ENCODE measurements at places on chromosomes 7 and 10.
A peak's percentile ranks its signal among the peaks of the same experiment; 100 is the strongest.

DNA sequence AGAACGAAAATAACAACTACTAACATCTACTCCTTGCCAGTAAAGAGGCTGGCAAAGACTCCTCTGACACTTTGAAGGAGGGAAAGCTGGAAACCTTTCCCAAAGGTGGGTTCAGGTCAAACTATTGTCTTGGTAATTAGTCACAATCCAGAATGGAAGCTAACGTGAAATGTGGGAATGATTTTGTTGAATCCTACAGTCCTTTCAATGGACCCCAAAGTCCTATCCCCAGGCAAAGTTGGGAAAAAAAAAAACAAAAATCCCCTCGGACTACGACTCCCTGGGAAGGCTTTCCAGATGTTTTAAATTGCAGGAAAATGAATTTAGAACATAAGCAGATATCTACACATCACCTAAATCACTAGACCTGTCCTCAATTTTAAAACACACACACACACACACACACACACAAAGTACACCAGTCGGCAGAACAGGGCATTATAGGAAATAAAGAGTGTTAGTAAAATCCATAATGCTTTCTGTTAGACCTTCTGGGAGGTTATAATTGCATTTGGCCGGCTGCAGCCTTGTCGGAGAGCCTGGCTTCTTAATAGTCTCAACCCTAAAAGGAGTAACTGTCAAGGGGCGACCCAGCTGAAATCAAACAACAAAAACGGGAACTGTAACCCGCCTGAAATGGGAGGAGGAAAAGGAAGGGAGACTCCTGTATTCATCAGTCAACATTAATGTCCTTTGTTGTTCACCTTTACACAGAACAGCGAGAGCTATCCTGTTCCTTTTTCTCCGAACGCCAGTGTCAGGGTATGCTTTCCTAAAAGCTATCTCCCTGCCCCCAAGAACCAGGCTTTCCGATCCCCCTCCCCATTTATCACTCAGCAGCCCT is 1.5 kb downstream of the DOCK4 start:
- DNase-seq = no peak

GRCh38 chr7:118182593-118183427 is 1.2 kb upstream of the LSM8 start:
- no peak for DNase-seq

- no peak for DNase-seq
These were observed 64.0 kb downstream of the CDK14 start for GRCh38 chr7:90660100-90660499.

DNA sequence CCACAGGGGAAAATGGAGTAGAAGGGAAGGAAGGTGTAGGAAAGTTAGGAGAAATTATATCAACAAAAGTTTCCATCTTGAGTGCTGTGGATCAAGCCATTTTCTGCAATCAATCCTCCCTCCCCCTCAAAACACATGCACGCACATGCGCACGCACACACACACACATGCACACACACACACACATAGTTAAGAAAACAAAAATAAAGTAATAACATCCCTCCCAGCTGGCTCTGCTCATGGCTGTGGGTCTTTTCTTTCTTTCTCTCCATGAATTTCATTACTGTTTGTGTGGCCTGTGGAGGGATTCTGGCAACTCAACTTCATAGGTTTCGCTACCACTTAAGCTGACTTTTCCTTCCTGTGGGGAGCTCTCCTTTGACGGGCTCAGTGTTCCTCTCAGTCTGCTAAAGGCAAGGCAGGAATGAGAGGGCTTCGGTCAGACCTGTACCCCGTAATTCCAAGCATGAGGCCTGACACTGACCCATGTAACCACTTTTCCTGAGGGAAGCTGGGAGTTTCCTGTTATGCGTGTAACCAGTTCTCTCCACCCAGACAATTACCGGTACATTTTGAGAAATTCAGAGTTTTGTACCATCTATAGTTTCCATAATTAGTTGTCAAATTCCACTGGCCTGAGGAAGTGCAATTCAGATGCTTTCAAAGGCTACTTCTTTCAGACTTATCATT is 79.8 kb downstream of the ZNF92 start:
- no peak for DNase-seq

DNA sequence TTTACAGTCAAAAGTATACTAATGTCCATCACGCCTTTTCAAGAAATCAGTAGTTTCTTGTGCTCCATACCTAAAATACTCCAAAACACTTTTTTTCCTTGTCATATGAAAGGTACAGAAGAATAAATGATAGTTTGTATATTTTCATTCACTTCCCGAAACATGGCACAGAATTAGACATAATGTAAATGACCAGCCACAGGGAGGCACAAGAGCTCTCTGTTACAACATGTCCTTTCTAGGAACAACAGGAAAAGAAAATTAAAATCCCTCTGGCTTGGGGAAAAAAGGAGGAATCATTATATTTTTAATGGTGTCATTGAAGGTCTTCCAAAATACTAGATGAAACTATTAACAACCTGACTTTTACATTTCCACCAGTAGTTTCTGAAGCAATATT is 331.2 kb downstream of the ACTR3B start:
- no peak for DNase-seq

DNA sequence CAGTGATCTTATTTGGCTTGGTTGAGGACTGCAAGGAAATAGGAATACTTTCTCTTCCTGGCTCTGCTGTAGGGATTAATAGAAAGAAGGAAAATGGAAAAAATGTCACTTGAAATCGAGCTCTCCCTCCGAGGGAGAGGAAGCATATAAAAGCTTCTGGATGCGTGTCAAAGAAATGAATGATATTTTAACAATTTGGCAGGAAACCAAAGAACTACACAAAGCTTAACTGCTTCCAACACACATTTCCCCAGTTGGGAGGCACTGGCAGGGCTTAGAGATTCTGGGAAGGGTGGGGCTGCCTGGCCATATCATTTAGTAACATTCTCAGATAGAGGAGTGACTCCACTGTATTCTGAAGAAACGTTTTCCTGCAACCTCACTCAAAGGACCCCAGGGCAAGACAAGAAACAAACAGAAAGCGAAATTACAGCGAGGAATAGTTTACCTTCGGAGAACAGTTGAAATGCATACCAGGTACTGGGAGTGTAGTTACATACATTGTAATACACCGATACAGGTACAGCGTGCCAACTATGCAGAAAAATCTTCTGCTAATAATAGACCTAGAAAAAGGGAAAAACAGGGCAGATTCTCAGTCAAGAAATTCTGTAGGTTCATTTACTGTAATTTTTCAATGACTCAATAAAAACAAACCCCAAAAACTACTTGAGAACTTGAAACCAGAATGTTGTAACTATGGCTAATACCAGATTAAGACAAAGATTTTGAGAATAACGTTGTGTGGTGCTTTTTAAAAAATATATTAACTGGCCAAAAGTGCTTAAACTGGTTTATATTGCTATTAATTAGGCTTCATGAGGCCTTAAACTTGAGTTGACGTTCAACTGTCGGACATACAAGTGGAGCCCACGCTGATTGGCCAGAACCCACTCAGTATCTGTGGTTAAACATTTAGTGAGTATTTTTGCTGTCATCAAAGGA is 75.7 kb upstream of the ASAH2 start:
- DNase-seq = no peak

DNA sequence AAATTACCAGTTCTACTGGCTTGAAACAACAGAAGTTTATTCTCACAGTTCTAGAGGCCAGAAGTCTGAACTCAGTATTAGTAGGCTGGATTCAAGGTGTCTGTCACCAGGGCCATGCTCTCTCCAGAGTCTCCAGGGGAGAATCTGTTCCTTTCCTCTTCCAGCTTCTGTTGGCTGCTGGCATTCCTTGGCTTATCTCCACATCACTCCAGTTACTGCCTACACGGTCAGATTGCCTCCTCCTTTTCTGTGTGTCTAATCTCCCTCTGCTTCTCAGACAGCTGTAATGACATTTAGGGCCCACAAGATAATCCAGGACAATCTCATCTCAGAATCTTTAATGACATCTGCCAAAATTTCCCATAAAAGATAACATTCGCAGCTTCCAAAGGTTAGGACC is 36.6 kb downstream of the MAPK8 start:
- DNase-seq = no peak

- DNase-seq = peak; percentile 69
These were observed 6.5 kb downstream of the ASB13 start for GRCh38 chr10:5659702-5660528.

- no peak for DNase-seq
These were observed 71.1 kb upstream of the MYL10 start for GRCh38 chr7:101699881-101700823.

- DNase-seq = peak; percentile 47
These were observed 818.6 kb downstream of the GRID1 start for GRCh38 chr10:85548034-85548433.

- DNase-seq = no peak
These were observed 206.6 kb upstream of the BMPER start for GRCh38 chr7:33698692-33699128.

DNA sequence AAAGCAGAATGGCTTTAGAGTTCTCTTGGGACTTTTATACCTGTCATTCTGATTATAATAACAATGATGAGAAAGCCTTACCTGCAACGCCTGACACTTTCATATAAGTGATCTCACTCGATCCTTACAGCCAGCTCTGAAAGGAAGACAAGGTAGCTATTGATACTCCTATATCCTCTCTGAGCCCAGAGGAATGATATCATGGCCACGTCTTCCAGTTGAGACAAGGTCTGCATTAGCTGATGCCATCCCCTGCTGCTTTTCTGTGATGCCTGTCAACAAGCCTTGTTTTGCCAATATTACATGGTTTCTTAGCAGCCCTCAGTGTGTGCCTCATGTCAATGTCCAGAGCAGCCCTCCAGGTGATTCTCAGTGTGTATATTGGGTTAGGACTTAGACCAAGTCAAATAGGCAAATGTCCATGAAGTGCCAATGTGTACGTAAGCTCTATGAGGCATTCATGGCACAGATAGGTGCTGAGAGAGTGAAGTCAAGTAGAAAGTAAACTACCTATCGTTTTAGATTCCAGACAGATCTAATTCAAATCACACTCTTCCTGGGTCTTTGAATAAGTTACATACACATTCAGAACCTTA is 405.9 kb downstream of the ADRA2A start:
- DNase-seq = no peak
